Mesothelial cell of epicardium (in vitro differentiated cells): ENCODE measurements at places on chromosomes 3 and 15. TPM values are rescaled to one million over a fixed set of nuclear protein-coding genes. Genes with fewer than 3 reads are reported as not detected.

- peaks cover 37% of the 10 kb centered on the region for H3K4me1 ChIP-seq
- H3K4me3 ChIP-seq = peak overlapping the region; percentile 97
- no peak for DNase-seq
- H3K36me3 ChIP-seq = peaks cover 3% of the 10 kb centered on the region
Measured at GRCh38 chr3:32501783-32502117, 902 bp downstream of the CMTM6 start.

FETUB gene
- total RNA-seq = not detected in 3 replicates

DNA sequence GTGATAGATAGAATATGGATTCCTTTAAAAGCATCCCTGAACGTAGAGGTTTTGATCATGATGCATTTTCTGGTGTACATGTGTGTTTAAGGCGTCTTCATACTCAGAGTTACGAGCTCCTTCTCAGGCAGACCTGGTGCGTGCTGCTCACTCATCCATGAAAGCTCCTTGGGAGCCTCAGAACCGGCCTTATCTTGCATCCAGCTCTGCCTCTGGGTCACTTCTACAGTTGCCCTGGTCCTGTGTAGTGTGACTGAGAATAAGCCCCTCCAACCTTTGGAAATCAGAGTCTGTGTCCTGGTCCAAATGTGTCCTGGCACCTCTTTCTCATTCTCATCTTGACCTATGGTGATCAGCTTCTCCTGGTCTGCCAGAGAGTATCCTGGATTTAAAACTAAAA, 17.3 kb upstream of the RARRES1 start:
- H3K4me3 ChIP-seq = no peak overlapping the region
- H3K4me1 ChIP-seq = peaks cover 11% of the 10 kb centered on the region
- DNase-seq = no peak
- H3K27ac ChIP-seq = peak overlapping the region; percentile 31
- peaks cover 45% of the 10 kb centered on the region for H3K36me3 ChIP-seq

GRCh38 chr3:30493911-30494311, 112.5 kb upstream of the TGFBR2 start:
- no peak for DNase-seq
- no peaks in the 10 kb centered on the region for H3K27me3 ChIP-seq
- no peaks in the 10 kb centered on the region for H3K36me3 ChIP-seq
- peaks cover 38% of the 10 kb centered on the region for H3K4me1 ChIP-seq

DNA sequence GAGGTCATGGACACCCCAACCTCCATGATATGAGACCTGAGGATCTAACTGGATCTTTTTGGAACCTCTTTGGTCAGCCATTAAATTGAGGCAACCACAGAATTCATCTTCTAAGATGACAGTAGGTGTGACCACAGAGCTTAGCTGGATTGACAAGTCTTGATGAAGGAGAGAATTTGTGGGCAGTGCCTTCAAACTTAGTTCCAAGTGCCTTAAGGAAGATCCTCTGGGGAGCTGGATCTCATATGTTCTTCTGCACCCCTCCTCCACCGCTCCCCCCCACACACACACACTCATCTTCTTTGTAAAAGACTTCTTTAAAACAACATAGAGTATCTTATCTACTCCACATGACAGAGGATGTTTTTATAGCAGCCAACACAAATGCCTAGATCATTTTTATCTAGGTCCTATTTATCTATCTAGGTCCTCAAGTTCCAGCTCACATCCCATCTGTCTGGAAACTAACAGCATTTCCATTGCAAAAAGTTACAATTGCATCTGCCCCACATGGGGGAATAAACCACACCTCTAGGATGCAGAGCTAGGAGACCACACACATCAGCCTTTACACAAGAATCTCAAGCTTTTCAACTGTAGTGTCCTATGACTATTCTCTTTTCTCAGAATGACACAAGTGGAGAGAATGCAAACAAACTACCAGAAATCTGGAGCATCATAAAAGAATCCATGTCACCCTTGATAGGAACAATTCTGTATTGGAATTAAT, 37.4 kb downstream of the WWTR1 start:
- peaks cover 52% of the 10 kb centered on the region for H3K4me1 ChIP-seq
- DNase-seq = no peak
- peaks cover 4% of the 10 kb centered on the region for H3K36me3 ChIP-seq
- peak overlapping the region; percentile 24 for H3K27ac ChIP-seq

CHRFAM7A gene
- 0.33 to 1.5 TPM (median 0.99 TPM) in 3 replicates for total RNA-seq

DNA sequence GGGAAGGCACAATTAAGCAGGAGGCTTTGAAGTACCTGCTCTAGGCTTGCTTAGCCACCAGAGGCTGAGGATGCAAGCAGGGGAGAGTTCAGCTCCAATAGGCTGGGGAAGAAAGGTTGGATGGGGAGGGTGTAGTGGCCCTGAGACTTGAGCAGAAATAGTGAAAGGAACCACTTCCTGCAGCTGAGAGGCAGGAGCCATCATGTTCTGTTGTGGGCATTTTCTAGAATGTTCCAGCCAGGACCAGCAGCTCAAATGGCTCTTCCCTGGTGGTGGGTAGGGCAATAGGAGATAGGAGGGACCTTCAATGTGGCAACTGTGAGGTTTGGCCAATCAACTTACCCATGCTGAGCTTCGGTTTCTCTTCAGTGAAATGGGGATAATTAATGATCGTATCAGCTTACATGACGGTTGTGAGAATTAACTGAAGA, 79.1 kb upstream of the CGNL1 start:
- H3K36me3 ChIP-seq = peaks cover 16% of the 10 kb centered on the region
- no peak for DNase-seq
- H3K27me3 ChIP-seq = no peaks in the 10 kb centered on the region
- peaks cover 25% of the 10 kb centered on the region for H3K4me1 ChIP-seq
- H3K4me3 ChIP-seq = no peak overlapping the region

- peaks cover 12% of the 10 kb centered on the region for H3K36me3 ChIP-seq
- peaks cover 3% of the 10 kb centered on the region for H3K27me3 ChIP-seq
- no peak for DNase-seq
- peaks cover 4% of the 10 kb centered on the region for H3K4me1 ChIP-seq
Measured at GRCh38 chr15:49706805-49707204, 86.0 kb downstream of the DTWD1 start.

DNA sequence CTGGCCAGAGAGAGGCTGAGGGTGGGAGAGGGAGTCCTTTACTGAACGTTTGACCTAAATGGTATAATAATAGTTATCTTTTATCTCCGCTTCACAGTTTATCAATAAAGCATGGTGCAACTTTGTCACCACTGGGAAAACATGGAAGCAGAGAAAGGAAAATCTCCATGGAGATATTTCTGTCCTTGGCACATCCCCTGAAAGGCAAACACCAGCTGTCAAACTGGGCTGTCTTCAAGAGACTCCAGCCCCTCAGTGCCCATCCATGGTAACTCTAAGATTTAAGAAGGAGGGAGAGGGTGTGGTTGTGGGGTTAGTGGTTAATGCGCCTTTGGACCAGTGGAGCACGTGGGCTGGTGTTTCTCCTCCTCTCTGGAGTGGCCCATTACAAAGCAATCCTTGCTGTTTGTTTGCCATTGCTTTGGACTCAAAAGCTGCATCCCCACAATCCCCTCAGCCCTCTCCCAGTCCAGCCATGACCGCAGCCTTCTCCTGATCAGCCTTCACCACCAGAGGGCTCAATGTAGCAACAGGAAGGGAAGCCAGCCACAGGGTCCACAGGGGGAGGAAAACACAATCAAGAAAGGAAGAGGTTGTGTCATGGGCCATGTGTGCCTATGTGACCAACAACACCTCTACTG, 38.2 kb upstream of the FAM174B start:
- DNase-seq = no peak
- no peak overlapping the region for H3K27ac ChIP-seq
- H3K4me3 ChIP-seq = no peak overlapping the region
- H3K27me3 ChIP-seq = no peaks in the 10 kb centered on the region
